ENCODE measurements at places on chromosomes 6 and 20.

DNA sequence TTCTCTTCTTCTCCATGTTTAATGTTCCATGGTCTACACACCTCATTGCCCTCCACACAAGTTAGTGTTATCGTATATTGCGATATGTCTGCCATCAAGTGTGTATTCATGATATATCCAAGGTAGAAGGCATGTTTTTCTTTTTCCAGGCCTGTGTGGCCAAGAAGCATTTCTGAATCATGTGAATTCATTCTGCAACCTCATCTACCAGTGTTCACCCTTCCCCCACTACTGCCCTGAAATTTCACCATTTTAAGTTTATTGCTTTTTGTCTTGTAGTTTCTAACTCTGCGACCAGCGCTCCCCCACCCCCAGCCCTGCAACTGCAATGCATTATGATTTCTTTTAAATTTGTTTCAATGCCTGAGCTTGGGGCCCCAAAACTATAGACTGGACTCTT, 618.0 kb upstream of the FLRT3 start:
- DNase-seq = no peak

DNA sequence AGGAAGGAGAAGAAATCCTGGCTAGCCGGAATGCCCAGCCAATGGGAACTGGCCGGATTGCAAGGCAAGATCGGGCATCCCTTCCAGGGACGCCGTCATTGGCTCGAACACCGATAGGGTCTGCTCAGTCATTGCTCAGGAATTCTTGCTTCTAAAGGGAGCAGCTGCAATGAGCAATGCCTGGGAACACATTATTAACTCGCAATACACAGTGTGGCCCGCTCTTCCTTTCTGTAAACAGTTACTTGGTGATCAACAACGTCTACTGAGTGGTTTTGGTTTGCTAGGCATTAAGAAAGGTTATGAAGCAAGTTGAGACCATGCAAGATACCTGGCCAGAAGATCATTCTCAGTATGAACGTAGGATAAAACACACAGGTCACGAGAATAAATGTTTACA, 165.4 kb upstream of the CITED2 start:
- DNase-seq = no peak

DNA sequence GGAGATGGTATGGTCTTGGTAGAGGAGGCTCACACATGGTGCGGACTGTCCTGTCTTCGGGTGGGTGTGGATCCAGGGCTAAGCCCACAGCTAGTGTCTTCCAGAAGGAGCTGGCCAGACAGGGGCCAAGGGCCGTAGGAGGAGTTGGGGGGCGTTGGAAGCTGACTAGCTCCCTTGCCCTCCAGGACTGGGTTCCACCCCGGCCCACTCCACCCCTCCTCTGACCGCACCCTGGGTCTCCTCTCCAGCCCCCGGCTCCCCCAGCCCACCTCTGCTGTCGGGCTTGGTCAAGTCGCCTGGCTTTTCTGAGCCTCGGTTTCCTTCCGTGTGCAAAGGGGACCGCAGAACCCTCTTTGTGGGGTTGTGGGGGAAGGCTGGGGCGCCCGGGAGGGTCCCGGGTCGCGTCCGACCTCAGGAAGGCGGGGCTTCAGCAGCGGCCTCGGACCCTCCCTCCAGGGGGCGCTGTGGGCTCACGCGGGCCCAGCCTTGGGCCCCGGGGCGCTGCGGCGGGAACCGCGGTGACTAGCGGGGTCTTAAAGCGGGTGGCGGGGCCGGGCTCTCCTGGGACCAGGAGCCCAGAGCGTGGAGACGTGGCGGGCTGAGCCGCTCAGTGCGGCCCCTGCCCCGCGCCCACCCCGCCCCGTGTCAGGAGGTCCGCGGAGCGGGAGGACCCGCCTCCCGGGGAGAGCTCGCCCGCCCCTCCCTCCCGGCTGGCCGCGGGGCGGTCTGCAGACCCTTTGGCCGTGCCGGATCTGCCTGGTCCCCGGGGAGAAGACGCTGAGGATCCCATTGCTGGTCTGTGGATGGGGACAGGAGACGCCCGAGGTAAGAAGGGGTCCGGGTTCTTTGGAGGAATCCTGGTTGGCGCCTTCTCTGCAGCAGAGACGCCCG, 5.4 kb downstream of the NPBWR2 start:
- peak; percentile 68 for DNase-seq

- DNase-seq = no peak
These were observed 34.2 kb downstream of the CLVS2 start for GRCh38 chr6:123030282-123030681.

DNA sequence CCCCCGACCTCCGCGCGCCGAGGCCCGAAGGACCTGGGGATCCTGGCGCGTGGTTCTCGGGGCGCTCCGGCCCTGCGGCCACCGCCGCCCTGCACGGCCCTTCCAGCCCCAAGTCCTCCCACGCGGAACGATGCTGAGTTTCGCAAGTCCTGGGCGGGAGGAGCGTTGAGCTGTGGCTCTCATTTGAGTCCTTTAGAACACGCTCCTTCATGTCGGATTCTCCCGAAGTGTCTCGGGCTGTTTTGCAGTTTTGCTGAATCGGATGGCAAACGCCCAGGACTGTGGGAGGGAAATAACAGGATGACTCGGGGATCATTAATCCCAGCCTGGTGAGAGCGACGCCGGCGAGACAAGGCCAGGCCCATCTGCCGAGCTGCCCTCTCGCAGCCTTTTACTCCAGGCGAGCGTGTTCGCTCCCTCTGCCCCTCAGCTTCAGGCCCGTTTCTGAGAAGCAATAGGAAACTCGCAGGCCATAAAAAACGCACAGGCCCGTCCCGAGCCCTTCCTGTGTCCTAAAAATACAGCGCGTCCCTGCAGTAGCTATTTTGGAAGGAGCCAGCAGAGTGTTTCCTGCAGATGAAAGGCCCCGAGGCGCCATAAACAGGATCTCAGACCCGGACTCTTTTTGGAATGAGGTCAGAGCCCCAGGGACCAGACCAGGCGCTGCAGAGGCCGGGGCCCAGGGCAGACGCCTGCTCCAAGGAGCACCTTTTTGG, 153.5 kb downstream of the DLL1 start:
- DNase-seq = no peak

- DNase-seq = no peak
These were observed 75.2 kb upstream of the TOP1 start for GRCh38 chr20:40953416-40953815.

- DNase-seq = no peak
These were observed 332.6 kb downstream of the NRN1 start for GRCh38 chr6:5674141-5674540.

DNA sequence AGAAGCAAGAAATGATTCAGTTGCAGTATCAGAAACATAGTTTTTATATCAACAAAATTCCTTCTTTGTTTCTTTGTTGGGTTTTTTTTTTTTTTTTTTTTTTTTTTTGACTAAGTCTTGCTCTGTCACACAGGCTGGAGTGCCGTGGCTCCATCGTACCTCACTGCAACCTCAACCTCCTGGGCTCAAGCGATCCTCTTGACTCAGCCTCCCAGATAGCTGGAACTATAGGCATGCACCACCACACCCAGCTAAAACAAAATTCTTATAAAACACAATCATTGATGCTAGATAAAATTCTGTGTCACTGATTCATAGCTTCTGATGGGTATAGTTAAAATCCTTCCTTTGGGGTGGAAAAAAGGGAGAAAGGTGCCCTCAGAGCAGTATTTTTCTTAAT, 110.3 kb upstream of the TNFAIP3 start:
- DNase-seq = no peak

DNA sequence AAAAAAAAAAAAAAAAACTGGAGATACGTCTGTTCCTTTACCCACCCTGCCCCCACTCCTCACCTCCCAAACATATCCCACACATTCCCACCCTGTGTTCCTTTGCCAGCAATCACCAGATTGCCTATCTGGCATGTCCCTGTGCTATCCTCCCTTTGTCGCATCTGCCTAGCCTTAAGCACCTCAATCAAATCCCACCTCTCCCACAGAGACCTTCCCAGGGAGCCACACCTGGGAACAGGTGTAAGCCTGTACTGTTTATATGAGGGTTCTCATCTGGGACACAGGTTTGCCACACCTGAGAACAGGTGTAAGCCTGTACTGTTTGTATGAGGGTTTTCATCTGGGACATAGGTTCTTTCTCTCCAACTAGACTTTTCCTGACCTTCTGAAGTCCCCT, 16.7 kb downstream of the WFDC3 start:
- DNase-seq = no peak

- no peak for DNase-seq
These were observed 195.5 kb downstream of the SIM1 start for GRCh38 chr6:100269189-100269588.

- no peak for DNase-seq
These were observed 25.1 kb upstream of the FAM8A1 start for GRCh38 chr6:17574866-17575560.

GRCh38 chr6:11542863-11543262, 5.3 kb downstream of the TMEM170B start:
- no peak for DNase-seq

DNA sequence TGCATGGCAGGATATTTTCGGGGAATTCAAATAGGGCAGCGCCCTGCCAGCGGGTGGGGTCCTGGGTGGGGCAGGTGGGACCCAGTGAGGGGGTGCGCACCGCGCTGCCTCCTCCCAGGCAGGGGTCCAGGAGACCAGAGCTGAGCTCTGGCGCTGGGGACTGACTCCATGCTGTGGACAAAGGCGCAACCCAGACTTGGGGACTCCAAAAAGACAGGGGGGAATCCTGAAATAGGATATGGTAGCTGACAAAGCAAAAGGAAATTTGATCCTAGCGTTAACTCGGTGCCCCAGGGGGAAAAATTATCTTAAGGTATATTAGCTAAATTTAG, 23.6 kb downstream of the TFAP2A start:
- DNase-seq = no peak

DNA sequence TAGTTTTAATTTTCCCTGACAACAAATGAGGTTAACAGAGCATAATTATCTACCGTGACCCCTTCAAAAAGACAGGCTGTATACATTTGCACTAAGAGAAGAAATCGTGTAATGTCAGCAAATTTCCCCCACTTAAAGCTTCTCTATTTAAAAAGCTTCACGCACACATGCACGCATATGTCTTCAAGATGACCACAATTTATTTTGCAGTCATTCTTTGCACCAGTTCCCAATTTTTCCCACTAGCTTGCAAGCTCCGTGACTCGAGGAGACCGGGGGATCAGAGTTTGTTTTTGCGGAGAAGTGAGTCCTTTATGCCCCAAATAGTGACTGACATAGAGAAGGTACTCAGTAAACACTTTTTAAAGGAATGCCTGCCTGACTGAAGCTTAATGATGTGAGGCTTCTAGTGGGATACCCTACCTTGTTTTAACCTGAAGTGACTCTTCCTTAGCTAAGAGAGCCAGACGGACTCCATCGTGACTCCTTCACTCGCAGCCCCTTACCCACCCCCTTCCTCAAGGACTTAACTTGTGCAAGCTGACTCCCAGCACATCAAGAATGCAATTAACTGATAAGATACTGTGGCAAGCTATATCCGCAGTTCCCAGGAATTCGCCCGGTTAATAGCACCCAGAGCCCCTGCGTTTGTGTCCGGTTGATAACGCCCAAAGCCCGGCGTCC, 9.3 kb upstream of the NQO2 start:
- peak; percentile 4 for DNase-seq

DNA sequence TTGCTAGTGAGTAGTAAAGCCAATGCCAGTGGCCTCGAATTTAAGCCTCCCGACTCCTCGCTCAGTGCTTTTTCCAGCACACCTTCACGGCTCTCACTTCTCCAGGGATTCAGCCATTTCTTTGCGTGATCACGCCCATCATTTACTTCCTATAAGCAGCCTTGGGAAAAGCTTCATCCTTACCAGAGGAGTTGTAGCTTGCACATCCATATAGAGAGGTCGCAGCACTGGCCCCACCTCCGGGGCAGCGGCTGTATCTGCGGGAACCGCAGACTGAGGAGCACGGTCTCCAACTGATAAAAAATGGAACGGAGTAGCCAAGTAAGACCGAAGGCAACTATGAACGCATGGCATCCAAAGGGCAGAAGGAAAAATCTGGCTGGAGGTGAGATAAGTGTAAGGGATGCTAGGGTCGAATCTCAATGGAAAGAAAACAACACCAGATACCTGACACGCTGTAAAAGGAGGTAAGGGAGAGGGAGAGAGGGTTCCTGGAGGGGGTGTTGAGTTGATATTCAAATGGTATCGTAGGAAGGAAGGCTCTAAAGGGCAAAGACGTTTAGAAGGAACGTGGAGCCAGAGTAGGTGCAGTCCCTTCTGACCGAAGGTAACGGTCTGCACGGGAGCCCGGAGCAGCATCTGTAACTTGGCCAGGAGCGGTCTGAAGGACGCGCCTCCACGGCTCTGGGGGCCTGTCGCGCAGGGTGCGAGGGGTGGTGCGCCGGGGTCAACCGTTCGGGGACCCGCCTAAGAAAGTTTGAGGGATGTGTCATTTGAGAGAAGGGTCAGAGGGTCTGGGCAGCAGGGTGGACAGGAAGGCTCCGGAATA, 640 bp downstream of the NFS1 start:
- no peak for DNase-seq

DNA sequence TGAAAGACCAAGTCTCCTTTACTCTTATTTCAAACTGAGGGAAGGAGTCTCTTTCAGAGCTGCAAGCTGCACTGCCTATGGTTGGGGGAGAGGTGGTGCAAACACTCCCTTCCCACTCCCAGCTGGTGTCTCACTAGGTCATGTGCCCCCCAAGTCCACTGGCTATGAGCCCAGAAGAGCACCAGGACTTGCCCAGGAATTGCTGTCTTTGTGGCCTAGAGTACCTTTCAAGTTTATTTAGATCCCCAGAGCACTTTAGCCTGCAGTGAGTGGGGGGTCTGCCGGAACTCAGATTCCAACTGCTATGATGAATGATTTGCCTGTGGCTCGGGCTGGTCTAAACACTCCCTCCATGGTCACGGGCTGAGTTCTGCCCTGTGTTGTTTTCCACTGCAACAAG, 192.6 kb upstream of the CITED2 start:
- no peak for DNase-seq

- DNase-seq = no peak
These were observed 581.8 kb downstream of the EPM2A start for GRCh38 chr6:145153495-145153894.

GRCh38 chr20:56187534-56188165, 60.9 kb upstream of the MC3R start:
- DNase-seq = no peak

DNA sequence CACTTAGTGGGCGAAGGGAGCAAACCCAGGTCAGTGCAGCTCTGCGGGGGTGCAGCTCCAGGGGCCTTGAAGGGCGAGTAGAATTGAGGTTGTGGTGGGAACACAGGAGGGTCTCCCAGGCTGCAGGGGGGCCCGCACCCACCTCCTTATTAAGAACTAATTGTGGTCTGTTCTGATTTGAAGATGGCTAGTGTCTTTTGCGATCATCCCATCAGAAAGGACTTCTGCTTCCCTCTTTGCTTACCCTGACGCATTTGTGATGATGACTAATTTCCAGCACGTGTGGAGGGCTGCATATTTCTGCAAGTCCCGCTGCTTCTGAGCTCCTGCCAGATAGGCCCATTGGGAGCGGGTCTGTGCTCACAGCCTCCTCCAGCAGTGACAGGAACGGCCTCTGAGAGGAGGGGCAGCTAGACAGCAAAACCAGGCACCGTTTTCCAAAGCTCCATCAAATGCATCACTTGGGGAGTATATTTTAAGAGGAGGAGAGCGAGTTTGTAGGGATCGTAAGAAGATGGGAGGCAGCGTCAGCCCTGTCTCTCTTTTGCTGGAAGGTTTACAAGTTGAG, 268.9 kb downstream of the CDH4 start:
- DNase-seq = no peak

- DNase-seq = no peak
These were observed 2.4 kb upstream of the SCGN start for GRCh38 chr6:25649611-25650010.

GRCh38 chr6:38604700-38605099, 35.0 kb downstream of the BTBD9 start:
- DNase-seq = no peak

Measured in activated T-cell treated with anti-CD3 and anti-CD28 coated beads for 48 hours (primary cell).